ENCODE measurements at places on chromosomes 3 and 15. TPM values are rescaled to one million over a fixed set of nuclear protein-coding genes. Genes with fewer than 3 reads are reported as not detected.

Gene TEX55
- not detected for total RNA-seq

Gene HOMER2
- 2.0 TPM for total RNA-seq

Gene SCAANT1
- total RNA-seq: not detected

Gene ZDHHC19
- not detected for total RNA-seq

Gene HTR3C
- total RNA-seq: 0.14 TPM

Gene RTP1
- not detected for total RNA-seq

Gene RHCG
- not detected for total RNA-seq

Gene TMEM212
- total RNA-seq: not detected
